Hypothalamus (tissue), 51 donors: ENCODE measurements at places on chromosomes 2 and 18.

DNA sequence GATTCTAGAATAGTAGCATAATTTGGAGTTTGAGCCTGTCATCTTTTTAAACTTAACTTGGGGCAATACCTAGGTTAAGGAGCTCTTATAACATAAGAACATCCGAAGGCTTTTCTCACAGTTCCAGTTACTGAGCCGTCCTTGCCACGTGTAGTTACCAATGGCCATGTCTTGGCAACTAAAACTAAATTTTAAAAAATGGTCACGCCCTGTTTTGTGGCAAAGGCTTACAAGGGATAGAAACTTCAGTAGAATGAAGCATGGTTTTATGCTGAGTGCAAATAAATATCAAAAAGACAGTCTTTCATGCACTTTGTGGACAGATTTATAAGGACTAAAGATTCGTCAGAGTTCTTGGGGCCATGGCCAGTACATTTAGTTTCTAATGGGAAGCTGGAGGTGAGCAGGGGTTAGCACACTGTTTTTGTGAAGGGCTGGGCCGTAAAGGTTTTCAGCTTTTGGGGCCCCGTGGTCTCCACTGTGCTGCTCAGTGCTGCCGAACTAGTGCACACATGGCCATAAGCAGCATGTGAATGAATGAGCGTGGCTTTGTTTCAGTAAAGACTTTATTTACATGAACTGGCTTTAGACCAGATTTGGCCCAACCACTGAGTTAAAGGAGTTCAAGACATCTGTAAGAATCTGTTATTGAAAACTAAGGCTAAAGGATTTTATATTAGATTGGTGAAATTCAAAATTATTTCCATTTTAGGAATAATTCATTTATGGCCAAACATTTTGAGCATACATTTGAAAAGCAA lies 41.1 kb downstream of the GRHL1 start:
- no peak for DNase-seq

DNA sequence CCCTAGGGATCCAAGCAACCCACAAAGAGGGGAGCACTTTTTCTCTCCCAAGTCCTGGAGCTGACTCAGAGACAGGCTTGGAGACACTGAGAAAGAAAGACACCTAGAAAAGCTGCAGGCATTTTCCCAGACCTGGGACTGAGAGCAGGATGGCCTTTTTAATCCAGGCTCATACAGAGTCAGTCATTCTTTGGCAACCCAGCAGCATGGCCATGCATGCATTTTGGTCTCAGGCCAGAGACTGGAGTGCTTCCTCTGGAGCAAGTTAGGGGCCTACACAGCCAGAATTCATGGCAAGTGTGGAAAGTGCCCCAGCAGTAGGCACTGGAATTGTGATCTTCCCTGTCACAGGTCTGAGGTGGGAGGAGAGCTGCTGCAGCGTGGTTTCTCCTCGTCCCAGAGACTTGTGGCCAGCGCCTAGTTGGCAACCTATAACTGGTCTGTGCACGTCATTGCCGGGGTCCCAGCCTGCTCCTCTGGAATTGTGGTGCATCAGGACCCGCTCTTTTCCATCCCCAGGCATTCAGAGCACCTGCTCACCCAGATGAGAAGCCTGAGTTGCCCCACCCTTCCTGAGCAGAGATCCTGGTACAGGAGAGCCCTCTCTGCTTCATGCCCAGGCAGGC lies 231.9 kb upstream of the RAB6C start:
- DNase-seq = no peak

DNA sequence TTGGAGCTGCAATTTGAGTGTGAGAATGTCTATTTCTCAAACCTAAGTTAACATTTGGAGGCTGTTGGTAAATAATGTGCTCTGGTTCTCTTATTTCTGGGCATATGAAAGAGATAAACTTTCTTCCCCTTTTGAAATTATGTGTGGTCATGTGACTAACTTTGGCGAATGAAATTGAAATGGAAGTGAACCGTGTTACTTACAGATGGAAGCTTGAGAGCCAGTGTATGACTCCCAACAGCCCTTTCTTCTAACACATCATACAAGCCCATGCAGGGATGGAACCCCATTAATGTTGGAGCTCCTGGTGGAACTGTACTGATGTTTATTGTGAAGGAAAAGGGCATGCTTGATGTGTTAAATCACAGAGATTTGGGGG lies 725.8 kb downstream of the TSN start:
- DNase-seq = no peak

DNA sequence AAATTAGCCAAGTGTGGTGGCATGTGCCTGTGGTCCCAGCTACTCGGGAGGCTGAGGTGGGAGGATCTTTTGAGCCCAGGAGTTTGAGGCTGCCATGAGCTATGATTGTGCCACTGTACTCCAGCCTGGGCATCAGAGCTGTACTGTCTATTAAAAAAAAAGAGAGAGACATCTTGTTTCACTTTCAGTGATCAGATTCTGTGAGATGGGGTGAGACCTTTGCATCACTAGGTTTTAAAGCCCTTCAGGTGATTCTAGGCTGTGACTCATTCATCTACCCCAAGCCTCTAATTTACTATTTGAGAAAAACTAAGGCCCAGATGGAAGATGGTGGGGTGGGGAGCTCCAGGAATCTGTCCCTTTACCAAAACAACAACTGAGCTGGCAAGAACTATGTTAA lies 7.1 kb downstream of the C2orf92 start:
- DNase-seq = no peak

DNA sequence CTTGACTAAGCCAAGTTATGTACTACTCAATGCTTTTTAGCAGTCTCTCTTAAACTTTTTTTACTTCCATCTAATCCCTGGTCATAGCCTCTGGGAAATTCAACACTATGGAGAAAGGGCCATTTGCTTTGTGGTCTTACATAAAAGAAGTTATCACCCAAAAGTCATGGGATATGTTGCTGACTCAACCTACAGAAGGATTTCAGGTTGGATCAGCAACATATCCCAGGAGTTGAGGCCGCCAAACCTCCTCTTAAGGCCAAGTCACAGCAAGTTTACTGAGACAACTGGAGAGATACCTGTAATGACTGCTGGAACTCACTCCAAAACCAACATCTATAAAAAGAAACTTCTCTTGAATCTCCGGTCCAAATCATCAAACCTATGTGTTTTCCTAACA lies 141.1 kb downstream of the IRS1 start:
- no peak for DNase-seq

GRCh38 chr2:184371641-184372040 lies 226.7 kb upstream of the ZNF804A start:
- DNase-seq = no peak

- DNase-seq = peak; percentile 30
These were observed 689.8 kb downstream of the MBD2 start for GRCh38 chr18:53534695-53535094.

- DNase-seq = no peak
These were observed 44.1 kb upstream of the LHCGR start for GRCh38 chr2:48799601-48800000.

DNA sequence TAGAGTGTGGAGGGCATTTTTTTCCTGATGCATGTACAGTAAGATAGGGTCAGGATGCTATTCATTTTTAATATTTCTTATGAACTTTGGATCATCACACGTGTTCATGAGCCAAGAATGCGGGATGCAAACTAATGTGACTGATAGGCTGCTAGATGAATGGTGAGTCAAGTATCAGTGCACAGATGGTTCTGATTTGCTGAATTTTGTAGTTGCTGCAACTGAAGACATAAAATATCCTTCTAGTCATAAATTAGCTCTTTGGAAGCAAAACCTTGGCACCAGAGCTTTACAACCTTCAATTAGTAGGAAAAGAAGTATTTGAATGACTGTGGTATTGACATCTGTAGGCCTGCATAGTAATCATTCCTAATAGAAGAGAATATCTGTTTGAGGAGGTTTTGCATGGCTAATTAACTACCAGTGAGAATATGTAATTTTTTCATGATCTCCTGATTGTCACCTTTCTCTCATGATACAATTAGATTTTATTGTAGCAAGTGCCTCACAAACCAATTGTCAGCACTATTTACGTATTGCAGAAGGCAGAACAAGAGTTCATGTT lies 94.0 kb downstream of the VRK2 start:
- DNase-seq = no peak

DNA sequence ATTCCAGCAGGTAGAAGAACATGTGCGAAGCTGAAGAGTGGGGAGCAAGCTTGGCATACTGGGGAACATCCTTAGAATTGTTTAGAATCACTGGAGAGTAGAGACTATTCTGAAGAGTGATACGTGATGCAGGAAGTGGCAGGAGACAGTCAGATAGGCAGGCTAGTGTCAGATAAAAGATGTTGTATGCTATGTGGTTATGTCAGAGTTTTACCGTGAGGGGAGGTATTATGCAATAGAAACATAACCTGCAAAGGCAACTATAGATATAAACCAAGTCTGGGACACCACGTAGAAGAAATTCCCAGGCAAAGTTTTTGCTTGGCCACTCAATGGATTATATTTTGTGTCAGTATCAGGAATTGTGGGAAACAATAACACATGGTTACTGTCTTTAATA lies 62.0 kb upstream of the ZSWIM2 start:
- no peak for DNase-seq

DNA sequence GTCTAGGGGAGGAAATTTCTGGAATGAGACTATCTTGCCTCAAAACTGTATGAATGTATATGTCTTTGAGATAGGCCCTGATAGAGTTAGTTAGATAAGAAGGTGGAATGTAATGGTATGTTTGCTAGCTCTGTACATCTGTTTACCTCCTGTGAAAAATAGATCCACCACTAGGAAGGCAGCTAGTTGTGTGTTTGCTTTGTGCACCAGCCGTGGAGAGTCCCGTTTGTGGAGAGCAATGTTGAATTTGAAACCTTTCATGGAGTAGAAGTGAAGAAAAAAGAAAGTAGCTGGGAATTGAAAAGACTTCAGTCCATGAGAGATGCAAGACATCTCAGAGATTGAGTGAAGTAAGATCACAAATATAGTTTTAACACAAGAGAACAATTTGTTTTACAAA lies 25.4 kb downstream of the ASXL3 start:
- DNase-seq = no peak

GRCh38 chr2:234308073-234308812 lies 188.6 kb downstream of the ARL4C start:
- no peak for DNase-seq

GRCh38 chr18:35828591-35828990 lies 143.9 kb upstream of the RMP24 start:
- no peak for DNase-seq

DNA sequence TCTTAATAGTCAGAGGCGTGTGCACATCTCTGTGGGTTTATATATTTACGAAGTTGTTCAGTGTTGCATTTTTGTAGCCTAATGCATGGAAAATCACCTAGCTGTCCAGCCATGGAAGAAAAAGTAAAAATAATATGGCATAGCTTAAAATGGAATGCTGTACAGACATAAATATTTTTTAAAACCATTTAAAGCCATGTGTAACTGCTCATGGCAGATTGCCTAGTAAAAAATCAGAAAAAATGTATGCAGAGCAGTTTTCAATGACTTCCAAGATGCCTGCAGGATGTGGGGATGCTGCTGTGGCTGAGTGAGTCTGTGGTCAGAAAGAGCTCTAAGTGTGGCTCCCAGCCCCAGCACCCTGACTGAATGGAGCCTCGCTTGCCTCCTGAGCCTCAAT lies 64.8 kb upstream of the ALKAL2 start:
- DNase-seq = no peak

DNA sequence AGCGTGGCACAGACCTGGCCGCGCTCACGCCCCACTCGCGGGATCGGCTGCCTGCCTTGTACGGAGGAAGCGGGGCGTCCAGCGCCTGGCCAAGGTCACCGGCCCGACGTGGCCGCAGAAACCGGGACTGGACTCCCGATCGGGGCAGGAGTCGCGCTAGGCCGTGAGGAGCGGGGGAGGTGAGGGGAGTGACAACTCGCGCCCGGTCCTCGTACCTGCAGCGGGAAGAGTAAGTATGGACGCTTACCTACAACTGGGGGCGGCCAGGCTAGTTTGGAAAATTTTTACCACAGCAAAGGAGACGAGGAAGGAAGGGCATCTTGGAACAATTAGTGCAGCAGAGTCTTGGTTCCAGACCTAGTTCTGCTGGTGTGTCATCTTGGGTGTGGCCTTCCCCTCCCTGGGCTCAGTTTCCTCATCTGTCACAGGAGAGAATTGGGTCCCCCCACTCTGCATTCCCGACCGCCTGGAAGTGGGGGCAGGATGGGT lies 693 bp downstream of the UBE2F start:
- peak; percentile 19 for DNase-seq

- DNase-seq = no peak
These were observed 50.2 kb downstream of the CENPO start for GRCh38 chr2:24843330-24843860.

- no peak for DNase-seq
These were observed 8.6 kb downstream of the SPR start for GRCh38 chr2:72895759-72896281.

- DNase-seq = no peak
These were observed 11.3 kb downstream of the KCTD18 start for GRCh38 chr2:200498402-200499162.

DNA sequence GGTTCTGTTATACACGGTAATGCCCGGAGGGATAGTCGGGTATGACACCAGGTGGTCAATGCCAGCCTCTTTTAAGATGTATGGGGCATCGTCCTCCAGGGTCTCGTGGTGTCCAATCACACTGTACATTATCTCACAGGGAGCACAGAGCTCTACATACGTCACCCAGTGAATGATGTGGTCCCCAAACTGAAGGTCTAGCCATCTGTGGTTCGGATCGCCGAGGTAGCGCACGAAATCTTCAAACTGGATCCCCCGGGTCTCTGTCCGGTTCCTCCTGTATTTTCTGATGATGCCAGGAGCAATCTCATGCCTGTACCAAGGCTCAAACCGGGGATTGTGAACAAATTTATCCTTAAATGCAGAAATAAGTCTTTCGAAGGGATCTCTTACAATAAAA lies 24.1 kb downstream of the CHST10 start:
- no peak for DNase-seq
